Hematopoietic multipotent progenitor cell treated with erythropoietin and hydrocortisone succinate and interleukin-3 and kit ligand, for 8 days (in vitro differentiated cells): ENCODE measurements at places on chromosomes 5 and 9.

GRCh38 chr9:350384-350783 lies 135.7 kb downstream of the DOCK8 start:
- no peak for DNase-seq

DNA sequence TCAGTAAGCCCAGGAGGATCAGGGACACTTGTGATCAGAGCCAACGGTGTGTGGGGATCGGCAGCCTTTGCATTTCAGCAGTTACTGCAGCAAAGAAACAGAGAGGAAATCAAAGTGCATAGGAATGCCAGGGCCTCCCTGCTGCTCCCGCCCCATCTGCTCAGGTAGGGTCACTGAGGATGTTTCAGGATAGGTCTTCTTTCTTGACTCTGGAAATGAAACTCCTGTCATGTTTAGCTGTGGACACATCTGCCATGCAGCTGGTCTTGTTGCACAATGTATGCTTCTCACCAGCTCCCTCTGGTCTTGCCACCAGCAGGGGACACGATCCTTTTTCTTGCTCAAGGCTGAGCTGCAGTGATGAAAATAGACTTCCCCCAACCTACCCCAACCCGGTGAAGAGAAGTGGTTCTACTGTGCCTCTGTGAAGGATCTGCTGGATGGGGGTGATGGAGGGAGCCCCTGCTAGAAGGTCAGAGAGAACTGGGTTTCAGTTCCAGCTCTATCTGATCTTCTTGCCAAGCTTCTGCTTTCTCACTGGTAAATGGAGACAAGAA lies 185.2 kb upstream of the KLF4 start:
- DNase-seq = peak; percentile 5

GRCh38 chr5:149488645-149489306 lies 62.5 kb downstream of the CSNK1A1 start:
- DNase-seq = no peak

DNA sequence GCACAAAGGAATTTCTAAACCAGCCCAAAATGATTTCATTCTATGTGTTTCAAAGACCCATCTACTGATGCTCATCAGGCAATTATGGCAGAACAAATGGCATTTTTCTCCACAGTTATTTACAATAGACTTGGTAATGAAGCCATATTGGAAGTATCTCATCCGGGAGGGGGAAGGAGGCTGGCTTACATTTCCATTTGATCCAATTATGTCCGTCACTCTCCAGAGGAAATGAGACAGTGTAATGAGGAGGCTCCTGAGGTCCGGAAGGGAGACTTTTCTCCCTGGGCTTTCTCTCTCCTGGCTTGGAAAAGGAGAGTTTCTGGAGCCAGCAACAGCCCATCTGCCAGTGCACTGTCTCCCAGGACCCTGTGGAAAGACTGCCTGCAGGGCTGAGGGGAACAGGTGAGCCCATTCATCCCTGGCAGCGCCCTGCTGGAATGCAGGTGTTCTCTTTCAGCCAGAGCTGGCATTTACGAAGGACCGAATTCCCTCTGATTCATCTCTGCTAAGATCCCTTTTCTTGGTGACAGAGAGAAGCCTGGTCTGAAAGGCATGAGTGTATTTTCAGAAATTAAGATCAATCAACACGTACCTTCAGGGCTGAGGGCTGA lies 54.9 kb upstream of the SAP30L start:
- no peak for DNase-seq

DNA sequence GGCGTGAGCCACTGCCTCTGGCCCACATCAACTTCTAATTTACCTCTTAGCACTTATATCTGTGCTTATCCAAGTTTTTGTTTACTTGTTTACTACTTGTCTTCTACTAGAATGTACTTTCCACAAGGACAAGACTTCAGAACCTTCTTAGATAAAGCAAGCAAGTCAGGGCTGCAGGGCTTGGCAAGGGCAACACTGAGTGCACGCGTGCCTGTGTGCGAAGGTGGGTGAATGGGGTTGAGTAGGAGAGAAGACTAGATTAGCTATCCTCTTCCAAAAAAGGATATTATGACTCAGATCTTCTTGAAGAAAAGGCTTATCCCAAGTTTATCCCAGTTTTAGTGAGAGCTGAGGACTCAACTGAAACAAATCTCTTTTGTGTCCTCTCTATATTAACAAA lies 19.3 kb downstream of the AK3 start:
- no peak for DNase-seq

- DNase-seq = no peak
These were observed 56.2 kb downstream of the GAS1 start for GRCh38 chr9:86891091-86891490.

GRCh38 chr9:16642421-16643109 lies 227.9 kb downstream of the BNC2 start:
- DNase-seq = no peak

GRCh38 chr5:67677422-67677970 lies 480.9 kb upstream of the CD180 start:
- no peak for DNase-seq

DNA sequence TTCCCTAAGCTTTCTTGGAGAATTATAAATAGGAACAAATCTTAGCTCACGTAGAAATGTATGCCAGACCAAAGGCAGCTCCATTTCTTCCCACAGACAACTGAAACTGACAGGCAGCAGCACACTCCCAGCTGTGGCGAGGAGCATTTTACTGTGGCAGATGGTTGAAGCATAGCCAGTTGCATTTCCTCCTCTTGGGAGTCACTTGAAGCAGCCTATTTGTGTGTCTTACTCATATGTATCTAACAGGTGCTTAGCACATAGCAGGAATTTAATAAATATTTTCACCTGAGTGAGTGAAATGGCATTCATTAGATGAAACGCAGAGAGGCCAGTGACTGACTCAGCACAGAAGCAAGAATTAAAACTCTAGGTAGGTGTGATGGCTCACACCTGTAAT lies 12.3 kb upstream of the MTMR12 start:
- no peak for DNase-seq

DNA sequence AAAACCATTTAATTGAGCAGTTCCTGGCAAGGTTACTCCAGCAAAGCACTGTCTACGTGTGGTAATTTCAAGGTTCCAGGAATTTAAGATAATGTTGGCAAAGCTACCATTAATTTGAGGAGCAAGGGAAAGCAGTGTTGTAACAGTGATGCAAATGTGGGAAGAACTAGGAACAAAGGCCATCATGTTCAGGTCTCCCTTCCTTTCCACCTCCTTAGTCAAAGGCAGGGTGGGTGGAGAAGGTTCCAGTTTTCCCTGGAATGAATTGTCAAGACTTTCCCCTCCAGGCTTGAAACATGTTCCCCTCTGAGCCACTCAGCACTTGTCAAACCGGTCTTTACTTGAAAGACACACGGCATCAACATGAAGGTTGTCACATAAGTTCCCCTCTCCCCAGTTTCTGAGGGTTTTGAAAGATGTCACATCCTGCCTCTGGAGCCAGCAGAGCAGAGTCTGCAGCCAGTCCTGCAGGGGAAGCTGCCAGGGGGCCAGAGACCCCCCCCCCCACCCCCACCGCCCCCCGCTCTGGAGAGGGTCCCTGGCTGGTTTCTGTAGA lies 226.0 kb downstream of the GAS1 start:
- DNase-seq = no peak

GRCh38 chr9:110334871-110335270 lies 2.8 kb downstream of the TXNDC8 start:
- DNase-seq = no peak

DNA sequence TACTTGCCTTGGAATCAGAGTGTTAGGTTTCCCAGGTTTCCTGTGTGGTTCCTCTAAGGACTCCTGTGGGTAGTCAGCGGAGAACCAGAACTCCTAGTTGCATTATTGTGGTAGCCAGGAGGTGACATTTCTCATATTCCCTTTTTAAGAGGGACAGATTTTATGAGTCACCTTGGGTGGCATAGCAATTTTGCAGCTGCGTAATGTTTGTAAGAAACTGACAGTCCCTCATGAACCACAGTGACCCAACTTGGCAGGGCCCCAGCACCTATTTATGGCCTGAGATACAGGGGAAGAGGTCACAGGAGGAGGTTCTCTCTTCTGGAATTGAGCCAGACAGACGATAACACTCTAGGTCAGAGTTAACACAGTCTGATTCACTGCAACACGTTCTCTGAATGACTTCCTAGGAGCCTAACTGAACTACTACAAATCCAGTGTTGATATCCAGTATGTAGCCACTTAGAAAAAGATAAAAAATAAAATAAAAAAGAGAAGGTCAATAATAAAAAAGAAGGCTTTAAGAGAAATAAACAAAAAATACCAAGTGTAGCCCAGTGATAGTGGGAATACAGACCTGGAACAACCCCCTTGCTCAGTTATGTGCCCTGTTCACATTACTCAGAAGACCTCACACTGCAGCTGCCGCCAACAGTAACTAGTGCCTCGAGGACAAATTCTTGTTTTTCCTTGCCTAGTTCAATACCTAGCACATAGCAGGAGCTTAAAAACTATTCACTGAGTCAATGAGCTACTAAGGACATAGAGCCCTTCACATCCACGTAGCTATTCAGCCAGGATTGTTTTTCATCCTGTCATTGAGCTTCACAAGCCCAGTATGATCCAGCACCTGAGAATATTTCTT lies 50.7 kb upstream of the VLDLR start:
- DNase-seq = peak; percentile 78

GRCh38 chr9:114958021-114958843 lies 27.8 kb upstream of the TNFSF8 start:
- DNase-seq = no peak

DNA sequence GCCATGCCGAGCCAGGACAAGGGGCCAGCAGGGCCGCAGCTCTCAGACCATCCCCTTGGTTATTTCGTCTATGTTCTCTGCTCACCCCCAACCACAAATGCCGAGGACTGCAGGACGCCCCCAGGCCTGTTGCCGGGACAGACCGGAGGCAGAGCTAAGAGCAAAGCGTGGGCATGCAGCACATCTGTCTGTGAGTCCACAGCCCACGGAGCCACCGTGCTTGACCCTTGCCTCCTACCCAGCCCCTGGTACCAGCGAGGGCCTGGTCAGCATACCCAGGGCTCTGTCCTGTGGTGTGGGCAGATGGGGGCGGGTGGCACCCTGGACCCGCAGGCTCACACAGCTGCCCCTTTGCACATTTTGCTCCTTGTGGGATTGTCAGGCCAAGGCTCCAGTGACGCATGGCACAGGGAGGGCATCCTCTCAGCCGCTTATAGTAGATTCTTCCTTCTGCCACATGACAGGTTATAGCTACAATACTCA lies 4.7 kb downstream of the BRD3 start:
- no peak for DNase-seq

- DNase-seq = no peak
These were observed 145.8 kb downstream of the BARX1 start for GRCh38 chr9:93809204-93809940.

GRCh38 chr5:79172269-79172668 lies 60.7 kb downstream of the BHMT start:
- DNase-seq = no peak

- no peak for DNase-seq
These were observed 247.5 kb downstream of the CD180 start for GRCh38 chr5:66949066-66949465.

- DNase-seq = no peak
These were observed 74.7 kb upstream of the RASGRF2 start for GRCh38 chr5:80885396-80886000.

GRCh38 chr9:88801214-88801796 lies 190.0 kb upstream of the S1PR3 start:
- no peak for DNase-seq

DNA sequence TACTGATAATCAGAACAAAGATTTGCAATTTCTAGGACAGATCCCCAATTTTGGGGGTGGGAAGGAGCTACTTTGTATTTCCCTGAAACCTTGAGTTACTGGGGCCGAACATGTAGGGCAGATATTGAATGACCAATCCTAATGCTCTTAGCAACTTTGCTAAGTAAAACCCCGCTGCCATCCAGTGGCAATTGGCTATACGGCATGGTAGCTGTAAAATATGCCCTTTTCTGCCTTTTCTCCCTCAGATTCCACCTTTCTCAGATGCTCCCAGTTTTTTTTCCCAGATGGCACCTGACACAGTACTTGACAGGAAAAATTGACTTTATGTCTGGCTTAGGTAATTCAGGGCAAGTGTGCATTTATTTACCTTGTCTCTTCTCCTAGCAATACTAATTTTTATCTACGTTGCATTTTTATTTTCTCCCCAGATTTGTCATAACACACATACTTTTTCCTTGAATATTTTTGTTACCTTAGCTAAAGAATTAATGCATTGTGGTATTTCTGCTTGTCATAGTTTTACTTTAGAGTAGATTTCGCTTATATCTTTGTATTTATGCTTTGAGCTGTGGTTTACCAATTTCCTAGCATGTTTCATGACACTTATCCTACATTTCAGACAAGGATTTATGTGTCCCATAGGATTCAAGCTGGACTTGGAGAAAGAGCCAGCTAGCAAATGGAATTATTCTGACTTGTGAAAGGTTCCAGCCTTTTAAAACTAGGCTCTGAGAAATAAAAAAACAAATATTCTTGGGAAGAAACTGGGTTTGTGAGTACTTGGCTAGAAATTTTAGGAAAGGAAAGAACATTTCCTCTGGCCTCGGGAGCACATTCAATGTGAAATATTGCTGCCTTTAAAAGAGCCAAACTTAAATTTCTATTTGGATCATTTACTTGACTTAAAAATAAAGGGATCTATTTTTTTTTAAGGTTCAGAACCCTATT lies 37.4 kb downstream of the PIK3R1 start:
- peak; percentile 73 for DNase-seq

DNA sequence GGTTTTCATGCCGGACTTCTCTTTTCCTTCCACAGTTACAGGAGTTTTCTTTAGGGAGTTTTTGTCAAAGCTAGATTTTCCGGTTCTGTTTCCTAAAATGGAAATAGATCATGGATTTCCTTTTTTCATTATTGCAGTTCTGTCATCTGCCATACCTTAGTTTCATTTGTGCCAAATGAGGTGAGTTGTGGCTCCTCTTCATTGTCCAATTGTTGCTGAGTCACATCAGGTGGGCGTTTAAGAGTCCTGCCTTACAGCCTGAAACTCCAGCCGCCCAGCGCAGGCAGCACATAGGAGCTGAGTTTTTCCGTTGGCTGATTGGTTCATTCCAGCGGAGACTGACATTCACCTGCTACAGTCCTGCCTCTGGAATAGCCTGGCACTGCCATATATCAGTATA lies 14.1 kb downstream of the SLC25A25 start:
- DNase-seq = peak; percentile 57

DNA sequence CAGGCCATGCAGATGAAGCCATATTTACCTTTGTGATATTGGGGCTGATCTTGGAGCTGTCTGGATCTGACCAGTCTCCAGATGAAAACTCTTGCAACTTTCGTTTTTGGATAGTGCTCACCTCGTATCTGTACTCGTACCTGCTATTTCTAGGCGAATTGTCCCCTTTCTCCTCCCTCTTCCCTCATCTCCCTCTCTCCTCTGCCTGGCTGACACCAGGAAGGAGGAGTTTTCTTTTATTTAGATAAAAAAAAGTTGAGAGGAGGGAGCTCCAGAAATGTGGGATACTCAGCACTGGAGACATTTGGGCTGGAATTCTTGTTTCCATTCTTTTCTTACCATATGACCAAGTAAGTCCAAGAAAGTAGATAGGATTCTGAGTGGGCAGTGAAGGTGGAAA lies 54.6 kb upstream of the ABL1 start:
- no peak for DNase-seq

GRCh38 chr5:158898185-158899177 lies 201.2 kb downstream of the EBF1 start:
- no peak for DNase-seq

- no peak for DNase-seq
These were observed 152.6 kb downstream of the RGS3 start for GRCh38 chr9:113616116-113616515.

GRCh38 chr9:101683236-101683635 lies 55.2 kb downstream of the GRIN3A start:
- no peak for DNase-seq

GRCh38 chr9:6757132-6757455 lies 679 bp upstream of the KDM4C start:
- DNase-seq = peak; percentile 98
